Stimulated activated CD8-positive, alpha-beta memory T cell treated with anti-CD3 and anti-CD28 coated beads, Interleukin-12 subunit alpha, Interleukin-12 subunit beta, amount 100 ng/mL, for 4 hours (primary cell): ENCODE measurements at places on chromosomes 7 and 10.

DNA sequence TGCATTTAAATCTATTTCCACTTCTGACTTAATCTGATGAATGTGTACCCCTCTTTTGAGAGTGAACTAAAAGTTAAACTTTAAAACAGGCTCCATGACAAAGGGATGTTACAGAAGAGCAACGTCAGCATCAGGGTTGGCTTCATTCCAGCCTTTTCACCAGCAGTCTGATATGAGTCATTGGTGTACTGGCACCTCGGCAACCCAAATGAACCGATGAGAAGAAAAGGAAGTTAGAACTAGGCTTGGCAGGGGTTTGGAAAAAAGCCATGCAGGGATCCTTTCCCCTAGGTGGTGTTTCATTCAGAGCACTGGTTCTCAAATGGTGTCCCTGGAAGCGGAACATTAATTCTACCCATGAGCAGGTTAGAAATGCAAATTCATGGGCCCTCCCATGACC lies 53.6 kb downstream of the SEC61G start:
- no peak for DNase-seq

DNA sequence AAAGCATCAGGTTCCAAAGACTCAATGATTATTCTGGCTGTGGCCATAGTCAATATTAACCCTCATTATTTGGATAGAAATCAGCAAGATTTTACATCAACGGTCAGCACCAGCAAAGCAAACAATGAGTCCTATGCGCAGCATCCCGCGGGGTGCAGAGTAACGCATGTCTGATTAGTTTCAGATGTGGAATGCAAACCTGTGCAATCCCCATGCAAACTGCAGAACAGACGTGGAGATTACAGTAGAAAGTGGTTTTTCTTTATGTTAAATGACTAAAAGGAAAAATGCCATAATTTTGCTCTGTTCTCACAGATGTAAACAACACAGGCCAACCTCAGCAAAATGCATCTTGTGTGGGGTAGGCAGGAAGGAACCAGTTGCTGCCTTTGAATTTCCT lies 258.1 kb upstream of the GRB10 start:
- DNase-seq = no peak

DNA sequence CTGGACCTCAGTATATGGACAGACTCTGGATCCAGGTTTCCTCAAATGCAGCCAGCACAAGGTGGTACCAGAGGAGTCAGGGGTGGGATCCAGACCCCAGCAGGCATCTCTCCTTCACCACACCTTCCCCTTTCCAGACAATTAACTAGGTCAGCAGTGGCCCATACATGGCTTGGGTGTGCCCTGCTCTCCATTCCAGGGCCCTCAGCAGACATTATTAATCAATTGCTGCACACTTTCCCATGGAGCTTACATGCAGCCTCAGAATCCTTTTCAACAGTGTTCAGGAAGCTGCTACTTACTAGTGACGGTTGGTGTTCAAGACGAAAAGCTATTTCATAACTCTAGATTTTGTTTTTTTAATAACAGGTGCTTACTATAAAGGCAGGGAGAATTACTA lies 6.0 kb downstream of the COL13A1 start:
- DNase-seq = no peak

DNA sequence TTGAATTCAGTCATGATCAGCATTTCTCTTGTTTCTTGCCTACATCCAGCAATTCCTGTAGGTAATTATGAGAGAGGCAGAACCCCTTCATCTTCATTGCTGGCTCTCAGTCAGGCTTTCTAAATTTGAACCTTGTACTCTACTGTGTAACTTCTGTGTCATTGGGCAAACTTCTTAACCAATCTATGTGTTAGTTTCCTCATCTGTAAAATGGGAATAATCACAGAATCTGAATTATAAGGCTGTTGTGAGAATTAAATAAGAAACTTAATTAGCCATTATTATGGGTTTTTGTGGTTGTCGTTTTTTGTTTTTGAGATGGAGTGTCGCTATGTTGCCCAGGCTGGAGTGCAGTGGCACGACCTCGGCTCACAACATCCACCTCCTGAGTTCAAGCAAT lies 11.5 kb upstream of the GALNT11 start:
- DNase-seq = no peak

GRCh38 chr10:62261666-62262065 lies 7.0 kb downstream of the RTKN2 start:
- DNase-seq = no peak

GRCh38 chr10:11901036-11901301 lies 77.8 kb downstream of the PROSER2 start:
- no peak for DNase-seq

DNA sequence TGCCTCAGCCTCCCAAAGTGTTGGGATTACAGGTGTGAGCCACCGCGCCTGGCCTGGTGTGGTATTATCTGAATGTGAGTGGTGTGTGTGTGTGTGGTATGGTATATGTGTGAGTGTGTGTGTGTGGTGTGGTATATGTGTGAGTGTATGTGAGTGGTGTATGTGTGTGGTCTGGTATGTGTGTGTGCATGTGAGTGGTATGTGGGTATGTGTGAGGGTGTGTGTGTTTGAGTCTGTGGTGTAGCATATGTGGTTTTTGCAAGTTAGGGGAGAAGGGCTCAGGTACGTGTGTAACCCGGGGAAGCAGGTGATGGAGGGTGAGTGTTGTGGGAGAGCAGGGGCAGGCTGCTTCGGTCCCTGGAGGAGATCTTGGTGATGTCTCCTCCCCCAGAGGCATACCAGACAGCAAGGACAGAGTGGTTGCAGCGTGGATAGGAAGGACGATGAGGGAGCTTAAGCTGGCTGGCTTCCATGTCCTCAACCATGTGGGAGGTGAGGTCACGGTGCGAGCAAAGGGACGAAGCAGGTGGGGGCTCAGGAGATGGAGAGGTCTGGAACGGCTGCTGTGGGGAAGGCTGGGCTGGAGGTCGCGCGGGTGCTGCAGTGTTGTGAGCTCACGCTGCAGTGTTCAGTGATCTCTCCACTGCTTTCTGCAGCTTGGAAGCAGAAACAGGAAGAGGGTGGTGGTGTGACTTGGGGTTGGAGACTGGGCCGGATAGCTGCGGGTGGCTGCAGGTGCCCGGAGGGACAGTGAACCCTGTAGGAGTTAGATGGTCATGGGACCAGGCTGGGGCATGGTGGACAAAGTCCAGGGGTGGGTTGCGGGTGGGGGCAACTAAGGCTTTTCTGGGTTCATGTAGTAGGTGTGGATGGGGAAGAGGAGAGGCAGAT lies 5.0 kb downstream of the ZYX start:
- DNase-seq = no peak

DNA sequence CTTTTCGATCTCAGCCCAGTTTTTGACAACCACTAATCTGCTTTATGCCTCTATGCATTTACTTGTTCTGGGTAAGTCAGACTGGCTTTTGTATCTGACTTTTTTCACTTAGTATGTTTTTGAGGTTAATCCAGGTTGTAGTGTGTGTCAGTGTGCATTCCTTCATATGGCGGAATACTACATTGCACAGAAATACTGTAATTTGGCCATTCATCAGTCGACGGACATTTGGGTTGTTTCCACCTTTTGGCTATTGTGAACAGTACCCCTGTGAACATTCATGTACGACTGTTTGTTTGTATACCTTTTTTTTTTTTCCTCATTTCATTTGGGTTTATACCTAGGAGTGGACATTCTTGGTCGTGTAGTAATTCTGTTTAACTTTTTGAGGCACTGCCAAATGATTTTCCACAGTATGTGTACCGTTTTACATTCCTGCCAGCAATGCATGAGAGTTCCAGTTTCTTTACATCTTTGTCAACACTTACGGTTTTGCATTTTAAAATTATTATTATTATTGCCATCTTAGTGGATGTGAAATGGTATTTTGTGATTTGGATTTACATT lies 57.4 kb downstream of the MKLN1 start:
- DNase-seq = no peak

DNA sequence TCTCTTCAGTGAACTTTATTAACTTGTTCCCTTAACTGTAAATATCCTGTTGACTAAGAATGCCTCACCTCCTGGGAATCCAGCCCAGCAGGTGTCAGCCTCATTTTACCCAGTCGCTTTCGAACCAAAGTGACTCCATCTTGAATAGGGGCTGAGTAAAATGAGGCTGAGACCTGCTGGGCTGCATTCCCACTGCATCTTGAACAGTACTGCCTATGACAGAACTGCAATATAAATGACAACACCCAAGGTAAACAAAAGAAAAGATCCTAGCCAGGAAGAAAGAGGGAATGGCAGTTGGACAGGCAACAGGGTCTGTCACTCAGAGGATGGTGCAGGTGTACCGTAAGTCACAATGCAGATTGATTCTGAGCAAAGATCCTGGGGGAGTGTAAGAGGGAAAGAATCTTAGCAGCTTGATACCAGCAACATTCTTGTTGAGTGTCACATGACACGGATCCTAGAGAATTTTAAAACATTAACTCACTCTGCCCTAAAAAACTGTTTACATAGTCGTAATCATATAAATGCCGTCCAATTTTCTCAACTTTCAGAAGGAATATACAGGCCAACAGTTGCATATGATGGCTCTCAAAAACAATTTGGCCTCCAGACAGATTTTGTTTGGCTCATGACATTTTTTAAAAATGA lies 4.4 kb upstream of the FAM107B start:
- no peak for DNase-seq

GRCh38 chr7:151780631-151781030 lies 96.3 kb downstream of the PRKAG2 start:
- no peak for DNase-seq

DNA sequence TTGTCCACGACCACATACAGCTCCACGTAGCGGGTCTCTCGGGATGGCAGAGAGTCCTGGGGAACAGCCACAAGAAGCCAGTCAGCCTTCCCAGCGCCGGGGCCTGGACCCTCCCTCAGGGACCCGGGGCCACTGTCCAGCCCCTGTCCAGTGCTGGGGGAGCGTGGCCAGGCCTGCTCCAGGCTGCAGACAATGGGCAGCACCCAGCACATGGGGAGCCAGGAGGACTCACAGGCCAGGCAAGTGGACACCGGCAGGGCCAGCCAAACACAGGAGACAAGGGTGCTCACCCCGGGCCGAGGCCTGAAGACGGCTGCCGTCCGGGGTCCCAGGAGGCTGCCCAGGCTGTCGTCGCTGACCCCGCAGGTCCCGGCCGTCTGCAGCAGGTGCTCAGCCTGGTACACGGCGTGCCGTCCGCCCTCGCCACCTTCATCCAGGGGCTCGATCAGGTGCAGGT lies 3.7 kb downstream of the ADAM8 start:
- DNase-seq = no peak

DNA sequence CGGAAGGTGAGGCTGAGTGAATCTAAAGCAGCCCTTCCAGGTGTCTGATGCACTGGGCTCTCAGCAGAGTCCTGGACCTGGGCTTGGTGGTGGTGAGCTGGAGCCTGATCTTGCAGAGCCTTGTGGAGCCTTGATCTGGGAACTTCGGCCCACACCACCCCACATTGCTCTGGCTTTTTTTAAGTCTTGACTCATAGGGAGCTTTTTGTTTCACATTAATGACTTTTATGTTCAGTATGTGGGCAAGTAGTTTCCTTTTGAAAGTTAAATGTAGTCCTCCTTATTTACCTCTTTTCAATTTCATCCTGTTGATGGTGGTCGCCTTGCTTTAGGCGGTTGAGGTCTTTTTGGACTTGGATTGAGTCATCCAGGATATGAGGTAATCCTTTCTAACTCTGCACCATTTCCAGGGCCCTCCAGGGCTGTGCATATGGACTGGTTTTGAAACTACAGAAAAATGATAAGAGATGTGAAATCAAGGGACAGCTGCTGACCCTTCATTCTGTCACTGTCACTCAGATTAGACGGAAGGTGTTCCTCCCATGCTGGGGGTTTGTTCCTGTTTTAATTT lies 2.9 kb upstream of the NRAP start:
- DNase-seq = no peak

- no peak for DNase-seq
These were observed 3.0 kb upstream of the BTBD16 start for GRCh38 chr10:122267849-122268737.

- no peak for DNase-seq
These were observed 170.7 kb upstream of the CTBP2 start for GRCh38 chr10:125331056-125331455.

DNA sequence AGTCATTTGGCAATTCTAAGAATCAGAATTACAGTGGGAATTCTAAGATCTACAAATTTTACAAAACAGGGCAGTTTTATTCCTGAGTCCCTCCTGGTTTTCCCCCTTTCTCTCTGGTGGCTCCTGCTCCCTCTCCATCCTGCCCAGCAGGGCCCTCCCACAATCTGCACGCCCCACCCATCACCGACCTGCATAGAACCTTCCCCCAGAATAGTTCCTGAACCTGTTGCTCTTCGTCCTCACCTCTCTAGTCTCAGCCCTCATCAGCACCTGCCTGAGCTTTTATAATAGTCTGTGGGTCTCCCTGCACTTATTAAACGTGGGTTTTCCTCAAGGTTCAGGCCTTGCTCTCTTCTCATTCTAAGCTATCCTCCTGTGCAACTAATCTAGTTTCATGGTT lies 49.1 kb upstream of the MNX1 start:
- no peak for DNase-seq

GRCh38 chr10:17684537-17684936 lies 40.6 kb downstream of the STAM start:
- no peak for DNase-seq
